ENCODE measurements at places on chromosomes 4 and X. TPM values are rescaled to one million over a fixed set of nuclear protein-coding genes. Genes with fewer than 3 reads are reported as not detected.
A peak's percentile ranks its signal among the peaks of the same experiment; 100 is the strongest.

LEF1 gene
- 1.1 TPM for total RNA-seq

PNMA5 gene
- not detected for total RNA-seq

OTC gene
- not detected for total RNA-seq

LCORL gene
- total RNA-seq = 8.5 TPM

MAGEA12 gene
- total RNA-seq = not detected

USP27X gene
- total RNA-seq = 1.9 TPM

KIT gene
- 2.0 TPM for total RNA-seq

NR0B1 gene
- not detected for total RNA-seq

ANOS1 gene
- 5.2 TPM for total RNA-seq

DNA sequence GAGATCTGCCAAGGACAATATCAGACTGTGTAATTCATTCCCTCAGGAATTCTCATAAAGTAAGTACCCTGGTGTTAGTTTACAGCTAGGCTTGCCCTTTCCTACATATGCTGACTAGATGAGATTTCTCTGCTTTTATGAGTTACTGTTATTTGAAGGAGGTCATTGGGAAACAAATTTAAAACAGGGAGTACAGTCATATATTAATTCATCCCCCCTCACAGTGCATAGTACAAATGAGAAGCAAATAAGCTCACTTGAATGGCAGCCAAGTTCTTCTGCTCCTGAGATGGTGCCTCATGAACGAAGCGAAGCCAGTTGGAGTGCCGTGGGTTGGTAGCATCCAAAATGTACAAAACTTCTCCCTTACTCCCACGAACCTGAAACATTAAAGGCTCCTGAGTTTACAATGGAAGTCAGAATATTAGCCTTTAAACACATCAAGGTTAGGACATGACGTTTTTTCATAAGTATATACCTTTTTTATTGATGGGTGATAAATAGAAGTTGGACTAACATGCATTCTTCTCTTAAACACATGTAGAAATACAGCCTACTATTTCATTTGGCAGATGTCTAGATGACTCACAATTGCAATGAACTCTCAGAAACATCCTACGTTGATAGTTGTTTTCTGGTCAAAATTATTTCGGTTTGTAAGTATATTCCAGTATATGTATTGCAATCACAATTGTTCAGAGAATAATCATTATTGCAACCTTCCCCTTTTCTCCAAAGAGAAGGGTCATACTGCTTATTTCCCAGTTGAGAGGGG, 69.2 kb downstream of the PRDM5 start:
- no peak for DNase-seq

DNA sequence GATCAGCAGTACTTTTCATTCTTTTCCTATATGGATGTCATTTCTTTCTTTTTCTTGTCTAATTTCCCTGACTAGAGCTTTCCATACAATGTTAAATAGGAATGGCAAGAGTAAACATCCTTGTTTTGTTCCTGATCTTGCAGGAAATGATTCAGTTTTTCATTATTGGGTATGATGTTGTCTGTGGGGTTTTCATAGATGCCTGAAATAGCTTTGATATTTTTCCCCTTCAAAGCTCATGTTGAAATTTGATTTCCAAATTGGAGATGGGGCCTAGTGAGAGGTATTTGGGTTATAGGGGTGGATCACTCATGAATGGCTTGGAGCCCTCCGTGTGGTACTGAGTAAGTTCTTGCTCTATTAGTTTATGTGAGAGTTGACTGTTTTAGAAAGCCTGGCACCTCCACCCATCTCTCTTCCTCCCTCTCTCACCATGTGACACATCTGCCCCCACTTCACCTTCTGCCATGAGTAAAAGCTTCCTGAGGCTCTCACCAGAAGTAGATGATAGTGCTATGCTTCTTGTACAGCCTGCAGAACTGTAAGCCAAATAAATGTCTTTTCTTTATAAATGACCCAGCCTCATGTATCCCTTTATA, 22.3 kb upstream of the VSIG1 start:
- DNase-seq = no peak

DNA sequence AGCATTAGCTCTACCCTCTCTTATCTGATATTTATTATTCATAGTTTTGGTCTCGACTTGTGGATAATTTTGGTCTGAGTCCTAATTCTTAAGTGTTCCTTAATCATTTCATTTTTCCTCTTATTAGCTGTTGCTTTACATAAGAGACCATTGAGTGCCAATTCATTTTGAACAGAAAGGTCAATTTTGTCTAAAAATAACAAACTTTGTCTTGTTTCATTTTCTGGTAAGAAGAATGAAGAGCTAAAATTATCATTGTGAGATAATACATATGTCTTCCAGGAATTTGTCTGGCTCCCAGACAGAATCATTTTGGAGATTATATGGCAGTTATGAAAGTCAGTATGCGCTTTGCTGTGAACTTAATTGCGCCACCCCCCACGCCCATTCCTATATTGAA, 1471.8 kb downstream of the PCDH7 start:
- DNase-seq = no peak

GRCh38 chr4:87017580-87018342, 83.0 kb downstream of the AFF1 start:
- no peak for DNase-seq

GRCh38 chr4:109072595-109072994, 229.9 kb downstream of the COL25A1 start:
- no peak for DNase-seq

GRCh38 chrX:56226980-56227379, 5.2 kb upstream of the KLF8 start:
- DNase-seq = no peak

DNA sequence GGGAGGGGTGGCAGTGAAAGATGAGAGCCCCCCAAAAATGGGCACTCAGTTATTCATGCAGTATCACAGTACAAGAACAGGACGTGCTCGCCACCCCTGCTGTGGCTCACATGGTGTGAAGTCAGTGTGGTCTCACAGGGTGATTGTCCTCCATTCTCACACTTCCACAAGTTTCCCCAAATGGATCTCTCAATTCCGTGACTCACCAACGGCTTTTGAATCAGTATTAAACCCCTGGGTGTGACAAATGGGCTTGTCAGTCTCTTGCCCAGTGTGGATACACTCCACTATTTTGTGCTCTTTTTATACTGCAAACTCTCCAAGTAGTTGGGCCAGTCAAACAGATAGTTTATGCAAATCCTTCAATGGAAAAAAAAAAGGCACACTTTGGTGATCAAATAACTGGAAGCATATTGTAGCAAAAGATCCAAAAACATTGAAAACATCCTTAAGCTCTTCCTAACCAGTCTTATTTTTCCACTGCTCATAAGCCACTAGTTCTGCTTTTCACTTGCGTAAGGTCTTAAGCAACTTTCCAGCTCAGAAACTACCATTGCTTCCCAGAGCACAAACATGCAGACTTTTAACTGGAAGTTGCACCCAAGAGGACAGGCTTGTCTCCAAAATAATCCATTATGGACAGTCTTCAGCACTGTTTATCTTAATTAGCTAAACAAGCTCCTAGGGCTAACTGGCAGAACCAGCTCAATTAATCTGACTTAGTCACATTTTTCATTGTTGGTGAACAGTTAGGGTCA, 365.7 kb downstream of the PPP3CA start:
- DNase-seq = no peak

DNA sequence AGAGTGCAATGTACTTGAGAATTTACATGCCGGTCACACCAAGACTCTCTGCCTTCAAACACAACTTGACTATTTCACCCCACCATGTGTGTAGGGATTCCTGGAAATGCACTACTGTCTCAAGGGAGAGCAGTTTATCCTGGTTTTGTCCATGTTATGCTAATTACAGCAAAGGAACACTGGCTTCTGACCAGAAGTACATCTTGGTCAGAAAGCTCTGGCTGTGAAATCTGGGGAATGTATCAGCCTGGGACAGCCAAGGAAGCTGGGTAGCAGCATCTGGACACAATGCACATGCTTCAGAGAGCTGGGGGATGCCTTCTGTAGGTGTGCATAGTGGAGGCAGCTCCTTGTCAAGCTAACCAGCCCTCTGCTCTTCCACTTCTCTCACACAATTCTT, 1432.6 kb upstream of the TENM3 start:
- DNase-seq = no peak

- DNase-seq = no peak
These were observed 49.0 kb upstream of the EGFL6 start for GRCh38 chrX:13520351-13520750.

- DNase-seq = no peak
These were observed 459.5 kb downstream of the GASK1B start for GRCh38 chr4:157713342-157713741.

GRCh38 chr4:156969911-156970310, 1.7 kb downstream of the PDGFC start:
- no peak for DNase-seq

- DNase-seq = no peak
These were observed 472.5 kb downstream of the PCDH10 start for GRCh38 chr4:133621628-133622027.

DNA sequence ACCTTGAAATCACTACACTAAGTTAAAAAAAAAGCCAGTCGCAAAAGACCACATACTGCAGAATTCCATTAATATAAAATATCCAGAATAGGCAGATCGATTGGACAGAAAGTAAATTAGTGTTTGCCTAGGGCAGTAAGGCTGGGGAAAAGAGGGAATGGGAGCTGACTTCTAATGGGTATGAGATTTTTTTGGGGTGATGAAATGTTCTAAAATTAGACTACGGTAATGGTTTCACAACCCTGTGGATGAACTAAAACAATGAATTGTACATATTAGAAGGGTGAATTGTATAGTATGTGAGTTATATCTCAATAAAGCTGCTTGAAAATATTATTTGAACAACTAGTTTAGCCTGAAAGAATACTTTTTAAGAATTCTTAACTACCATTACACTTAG, 6.7 kb upstream of the GPRIN3 start:
- DNase-seq = no peak

DNA sequence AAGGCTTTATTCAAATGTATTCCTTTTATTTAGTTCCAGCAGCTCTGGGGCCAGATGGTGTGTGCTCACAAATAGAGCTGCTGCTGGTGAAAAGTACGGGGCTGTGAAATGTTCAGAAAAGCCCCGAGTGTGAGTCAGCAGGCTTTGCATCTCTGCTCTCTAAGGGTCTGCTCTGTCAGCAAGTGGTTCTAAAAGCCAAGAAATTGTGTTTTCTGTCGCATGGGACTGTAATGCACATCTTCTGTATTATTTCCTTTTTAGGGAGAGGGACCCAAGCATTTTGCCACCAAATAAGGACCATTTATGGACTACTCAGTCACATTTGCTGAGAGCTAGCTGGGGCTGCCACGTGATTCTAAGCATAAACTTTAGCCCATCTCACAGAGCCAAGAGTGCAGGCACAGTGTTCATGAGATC, 82.9 kb upstream of the NHS start:
- DNase-seq = no peak

GRCh38 chr4:41865981-41866798, 69.0 kb upstream of the TMEM33 start:
- no peak for DNase-seq

GRCh38 chr4:7719354-7720174, 220.1 kb downstream of the AFAP1 start:
- peak; percentile 72 for DNase-seq

DNA sequence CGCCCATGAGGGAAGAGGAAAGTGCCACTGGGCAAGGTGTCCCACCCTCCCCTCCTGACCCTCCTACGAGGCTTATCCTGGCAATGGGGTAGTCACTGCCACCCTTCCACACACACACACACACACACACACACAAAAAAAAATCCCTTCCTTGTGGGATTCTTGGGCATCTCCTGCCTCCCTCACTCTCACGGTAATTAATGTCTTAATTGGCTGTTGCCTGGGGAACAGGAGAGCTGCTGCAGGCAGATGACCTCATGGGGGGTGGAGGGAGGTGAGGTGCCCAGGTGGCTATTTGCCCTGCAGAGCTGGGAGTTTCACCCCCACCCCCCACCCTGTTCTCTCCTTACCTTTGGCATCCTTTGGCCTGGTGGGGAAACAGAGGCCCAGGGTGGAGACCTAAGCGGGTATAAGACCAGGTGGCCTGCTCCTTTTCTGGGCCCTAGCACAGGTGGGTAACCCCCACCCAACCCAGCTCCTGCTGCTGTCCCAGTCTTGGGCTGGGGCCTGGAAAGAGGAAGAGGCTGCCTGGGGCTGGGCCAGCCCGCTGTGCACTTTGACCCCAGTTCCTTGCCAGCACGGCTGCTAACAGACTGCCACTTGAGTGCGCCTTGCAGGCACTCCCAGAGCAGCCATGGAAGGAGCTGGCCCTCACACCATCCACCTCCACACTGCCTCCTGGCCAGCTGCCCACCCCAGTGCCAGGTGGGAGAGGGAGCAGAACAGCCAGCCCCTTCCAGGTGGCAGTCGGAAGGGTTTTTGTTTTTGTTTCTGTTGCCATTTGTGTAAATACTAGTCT, 12.6 kb downstream of the EFNB1 start:
- peak; percentile 39 for DNase-seq

DNA sequence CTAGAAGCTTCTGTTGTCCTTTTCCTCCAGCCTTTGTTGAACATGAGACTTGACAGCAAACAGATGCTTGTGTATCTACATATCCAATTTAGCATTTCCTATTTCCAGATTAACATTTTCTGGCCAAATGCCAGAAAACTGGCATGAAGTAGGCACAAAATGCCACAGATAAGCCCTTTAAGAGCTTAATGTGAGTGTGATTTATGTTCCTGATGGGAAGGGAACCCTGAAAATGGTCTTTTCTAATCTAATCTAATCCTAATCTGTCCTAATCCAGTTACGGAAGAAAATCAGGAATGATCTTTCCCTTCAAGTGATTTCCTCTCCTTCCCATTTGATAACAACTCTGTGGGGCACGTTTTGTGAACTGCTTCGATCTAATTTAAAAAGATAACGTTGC, 133.0 kb upstream of the C1QTNF7 start:
- DNase-seq = no peak

DNA sequence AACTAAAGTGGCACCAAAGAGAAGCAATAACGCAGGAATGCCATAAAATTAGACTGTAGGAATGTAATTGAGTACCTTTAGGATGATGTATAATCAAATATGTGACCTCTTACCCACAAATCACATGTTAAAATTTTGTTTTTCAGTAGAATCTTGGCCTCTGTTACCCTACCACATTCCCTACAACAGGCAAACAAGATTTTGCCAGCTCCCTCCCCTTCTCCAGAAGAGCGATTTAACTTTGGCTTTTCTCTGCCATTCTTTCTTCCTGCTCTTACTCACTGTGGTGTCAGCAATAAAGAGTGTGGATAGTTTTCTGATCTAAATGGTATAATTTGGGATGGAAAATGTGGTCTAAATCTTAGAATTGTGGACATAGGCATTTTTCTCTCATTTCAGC, 57.2 kb downstream of the TRIM2 start:
- no peak for DNase-seq

DNA sequence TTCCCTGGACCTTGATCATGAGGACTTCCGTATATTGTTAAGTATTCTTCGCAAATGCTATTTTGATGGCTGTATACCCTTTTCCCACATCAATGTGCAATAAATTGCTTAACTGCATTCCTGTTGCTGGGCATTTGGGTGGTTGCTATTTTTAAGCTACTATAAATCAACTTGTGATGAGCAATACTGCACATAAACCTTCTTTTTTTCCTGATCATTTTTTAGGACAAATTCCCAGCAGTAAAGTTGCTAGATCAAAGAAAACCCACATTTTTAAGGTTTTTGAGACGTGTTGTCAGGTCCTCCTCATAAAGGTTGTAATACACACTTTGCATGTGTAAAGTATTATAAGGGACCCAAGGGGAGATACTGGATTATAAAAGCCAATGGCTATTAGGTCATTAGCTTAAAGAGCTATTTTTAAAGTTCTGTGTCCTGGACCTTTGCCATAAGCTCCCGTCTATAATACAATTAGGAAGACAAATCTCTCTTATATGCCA, 35.6 kb downstream of the LIMCH1 start:
- DNase-seq = no peak

GRCh38 chrX:144612076-144612475, 635.2 kb upstream of the SPANXN1 start:
- DNase-seq = no peak
